ENCODE measurements at places on chromosomes 12 and 14.

DNA sequence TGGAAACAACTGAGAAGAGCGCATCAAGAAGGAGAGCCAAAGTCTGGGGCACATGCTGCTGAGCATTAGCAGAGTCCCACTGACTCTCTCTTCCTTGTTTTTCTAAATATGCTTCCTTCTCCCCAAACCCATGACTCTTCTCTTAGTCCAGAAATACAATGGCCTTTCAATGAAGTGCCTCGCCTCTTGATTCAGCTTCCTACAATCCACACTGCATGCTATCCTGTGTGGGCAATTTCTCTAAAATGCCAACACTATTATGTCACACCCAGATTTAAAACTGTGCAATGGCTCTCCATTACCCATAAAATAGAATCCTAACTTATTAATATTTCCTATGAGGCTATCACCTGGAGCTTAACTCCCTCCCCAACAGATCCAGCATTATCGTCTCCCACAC lies 198.6 kb downstream of the RPAP3 start:
- no peak for DNase-seq

GRCh38 chr12:68514807-68515411 lies 95.8 kb upstream of the RAP1B start:
- DNase-seq: no peak

- no peak for DNase-seq
Measured at GRCh38 chr12:96131230-96131788, 62.9 kb upstream of the ELK3 start.

GRCh38 chr12:5099591-5099990 lies 55.9 kb downstream of the KCNA5 start:
- no peak for DNase-seq

DNA sequence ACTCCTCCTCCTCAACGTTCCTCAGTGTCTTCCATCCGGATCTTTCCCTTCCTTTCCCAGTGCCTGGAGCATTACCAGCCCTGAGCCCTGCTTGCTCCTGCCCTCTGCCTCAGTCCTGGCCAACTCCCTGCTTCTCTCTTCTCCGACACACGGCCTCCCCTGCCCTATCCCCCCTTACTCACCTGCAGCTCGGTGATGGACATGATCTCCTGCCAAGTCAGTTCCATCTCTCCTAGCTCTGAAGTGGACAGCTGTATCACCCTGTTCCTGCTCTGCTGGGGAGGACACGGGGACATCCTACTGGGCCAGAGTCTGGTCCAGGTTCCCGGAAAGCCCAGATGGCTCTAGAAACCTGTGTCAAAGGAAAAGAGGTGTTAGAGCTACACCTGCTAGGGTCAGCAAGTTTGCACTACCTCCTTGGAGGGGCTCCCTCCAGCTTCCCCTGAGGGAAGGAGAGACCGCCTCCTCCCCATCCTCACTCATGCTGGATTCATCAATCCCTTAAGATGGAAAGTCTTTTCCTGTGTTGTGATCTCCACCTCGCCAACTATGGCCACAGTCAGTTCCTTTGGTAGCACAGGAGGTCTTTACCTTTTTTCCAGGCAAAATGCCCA lies 5.8 kb downstream of the NFE2 start:
- DNase-seq: no peak

DNA sequence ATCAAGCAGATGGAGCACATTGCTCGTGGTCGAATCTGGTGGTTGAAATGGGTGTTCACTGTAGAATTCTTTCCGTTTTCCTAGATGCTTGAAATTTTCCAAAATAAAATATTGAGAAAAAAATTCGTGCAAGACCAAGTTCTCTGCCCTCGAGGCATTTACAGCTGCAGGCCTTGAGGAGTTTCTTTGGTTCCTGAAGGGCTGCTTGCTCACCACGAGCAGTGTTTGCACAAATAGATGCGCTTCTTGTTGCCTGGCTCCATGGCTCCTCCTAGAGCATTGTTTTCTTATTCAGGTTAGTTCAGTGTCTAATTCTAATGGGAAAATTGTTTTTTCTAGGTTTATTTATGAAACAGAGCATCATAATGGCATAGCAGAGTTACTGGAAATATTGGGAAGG lies 74.5 kb upstream of the DYNC1H1 start:
- DNase-seq: no peak

DNA sequence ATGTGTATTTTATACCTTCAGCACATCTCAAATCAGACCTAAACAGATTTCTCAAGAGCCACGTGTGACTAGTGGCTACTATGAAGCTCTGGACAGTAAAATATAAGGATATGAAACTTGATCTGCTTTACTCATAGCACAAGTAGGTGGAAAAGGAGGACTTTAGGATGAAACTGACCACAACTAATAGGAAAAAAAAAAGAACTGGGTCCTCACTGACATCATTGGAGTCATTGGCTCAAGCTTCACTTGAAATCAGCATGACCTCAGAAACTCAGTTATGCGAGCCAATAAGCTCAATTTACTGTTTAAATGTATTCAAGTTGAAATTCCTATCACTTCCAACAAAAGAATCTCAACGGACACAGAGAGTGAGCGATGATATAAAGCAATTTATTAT lies 34.1 kb upstream of the CIT start:
- DNase-seq: no peak

- DNase-seq: peak; percentile 39
Measured at GRCh38 chr12:22312336-22312735, 22.2 kb downstream of the ST8SIA1 start.

DNA sequence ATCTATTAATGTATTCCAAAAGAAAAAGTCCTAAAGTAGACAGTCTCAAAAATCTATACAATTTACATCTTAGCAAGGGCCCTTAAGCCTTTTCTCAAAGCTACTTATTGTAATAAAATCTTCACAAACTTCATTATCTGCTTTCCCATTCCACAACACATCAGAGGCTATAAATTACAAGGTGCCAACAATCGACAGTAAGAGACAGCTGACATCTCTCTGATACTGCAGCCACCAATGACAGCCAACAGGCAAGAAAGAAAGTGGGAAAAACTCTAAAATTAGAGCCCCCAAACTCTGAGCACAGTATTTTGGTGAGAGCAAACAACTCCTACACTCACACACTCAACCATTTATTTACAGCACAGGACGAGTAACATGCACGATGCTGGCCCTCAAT lies 2.2 kb downstream of the ANGEL1 start:
- DNase-seq: no peak

DNA sequence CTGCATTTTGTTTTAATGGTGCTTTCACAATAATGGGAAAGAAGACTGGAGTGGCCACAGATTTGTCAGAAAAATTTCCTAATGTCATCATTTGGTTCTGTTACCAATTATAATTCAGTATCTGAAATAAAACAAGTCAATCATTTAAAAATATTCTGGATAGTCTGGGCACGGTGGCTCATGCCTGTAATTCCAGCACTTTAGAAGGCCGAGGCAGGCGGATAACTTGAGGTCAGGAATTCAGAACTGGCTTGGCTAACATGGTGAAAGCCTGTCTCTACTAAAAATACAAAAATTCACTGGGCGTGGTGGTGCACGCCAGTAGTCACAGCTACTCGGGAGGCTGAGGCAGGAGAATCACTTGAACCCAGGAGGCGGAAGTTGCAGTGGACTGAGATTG lies 4.0 kb upstream of the LIMA1 start:
- no peak for DNase-seq

DNA sequence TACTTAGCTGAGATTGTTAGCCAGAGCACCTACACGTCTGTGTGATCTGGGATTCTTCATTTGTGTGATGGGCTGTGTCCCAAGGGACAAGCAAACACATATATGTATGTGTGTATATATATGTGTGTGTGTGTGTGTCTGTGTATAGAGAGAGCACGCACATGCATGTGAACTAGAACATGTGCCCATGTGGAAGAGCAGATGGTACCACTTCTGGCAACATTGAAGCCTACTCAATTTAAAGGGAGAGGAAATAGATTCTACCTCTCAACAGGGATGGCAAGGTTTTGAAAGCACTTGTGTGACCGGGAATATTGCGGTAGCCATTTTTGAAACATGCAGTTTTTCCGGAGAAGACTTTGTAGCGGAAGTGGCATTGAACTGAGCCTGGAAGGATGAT lies 1.4 kb downstream of the TOMM20L start:
- no peak for DNase-seq

GRCh38 chr14:95238487-95239298 lies 81.0 kb downstream of the CLMN start:
- DNase-seq: no peak
